Nucleus accumbens (tissue), 56 donors: ENCODE measurements at places on chromosomes 11 and 22.

DNA sequence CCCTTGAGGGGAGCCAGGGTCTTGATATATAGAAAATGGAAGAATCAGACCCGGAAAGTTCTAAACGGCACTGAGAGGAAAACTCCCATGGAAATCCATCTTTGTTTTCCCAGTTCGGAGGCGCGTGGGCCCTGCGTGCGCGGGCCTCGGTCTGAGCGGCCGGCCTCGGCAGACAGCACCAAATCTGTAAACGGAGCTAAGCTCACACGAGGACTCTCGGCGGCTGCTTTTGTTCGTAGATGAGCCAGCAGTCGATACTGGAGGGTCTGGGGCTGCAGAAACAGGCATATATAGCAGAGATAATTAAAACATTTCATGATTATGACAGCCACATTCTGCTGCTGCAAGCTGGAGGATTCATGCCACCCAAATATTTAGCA lies 68.5 kb upstream of the PPARA start:
- DNase-seq = no peak

GRCh38 chr11:103326070-103326794 lies 217.0 kb downstream of the DYNC2H1 start:
- no peak for DNase-seq

DNA sequence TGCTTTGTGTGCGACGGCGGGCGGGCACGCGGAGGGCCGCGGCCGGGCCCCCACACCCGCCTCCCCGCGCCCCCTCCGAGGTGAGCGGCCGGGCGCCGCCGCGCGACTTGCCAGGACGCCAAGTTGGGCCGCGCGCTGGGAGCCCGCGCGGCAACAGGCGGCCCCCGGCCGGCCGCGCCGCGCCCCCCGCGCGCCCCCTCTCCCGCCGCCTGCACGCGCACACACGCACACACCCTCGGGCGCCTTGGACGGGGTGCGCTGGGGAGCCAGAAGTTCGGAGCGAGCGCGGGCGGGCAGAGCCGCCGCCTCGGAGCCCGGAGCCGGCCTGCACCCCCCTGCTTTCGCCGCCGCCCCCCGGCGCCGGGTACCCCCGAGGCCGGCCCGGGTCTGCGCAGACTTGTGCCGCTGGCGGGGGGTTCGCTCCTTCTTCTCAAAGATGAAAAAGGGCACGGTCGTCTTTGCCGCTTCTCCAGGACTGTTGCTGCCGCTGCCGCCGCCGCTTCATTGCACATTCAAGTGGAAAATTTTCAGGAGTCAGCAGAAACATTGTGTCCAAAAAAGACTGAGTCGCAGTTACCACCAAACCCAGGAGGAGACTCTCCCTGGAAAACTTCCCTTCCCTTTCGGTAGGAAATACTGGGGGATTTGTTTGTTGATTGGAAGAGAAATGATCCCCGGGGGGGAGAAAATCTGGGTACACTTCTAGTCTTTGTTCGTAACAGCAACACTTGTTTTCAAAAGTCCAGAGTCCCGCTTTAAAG lies 895 bp downstream of the TEAD1 start:
- DNase-seq = peak; percentile 30

DNA sequence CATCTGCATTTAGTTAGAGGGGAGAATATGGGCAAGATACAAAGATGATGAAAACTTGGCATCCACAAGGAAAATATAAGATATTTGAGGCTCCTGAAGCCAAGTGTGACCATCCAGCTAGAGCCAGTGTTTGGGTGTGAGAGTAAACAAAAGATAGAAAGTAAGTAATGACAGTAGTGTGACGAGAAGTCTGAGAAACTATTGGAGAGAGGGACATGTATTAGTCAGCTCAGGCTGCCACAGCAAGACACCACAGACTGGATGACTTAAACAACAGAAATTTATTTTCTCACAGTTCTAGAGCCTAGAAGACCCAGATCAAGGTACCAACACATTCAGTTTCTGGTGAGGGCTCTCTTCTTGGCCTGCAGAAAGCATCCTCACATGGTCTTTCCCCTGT lies 6.4 kb upstream of the CCKBR start:
- no peak for DNase-seq

- no peak for DNase-seq
These were observed 264.8 kb downstream of the INSC start for GRCh38 chr11:15379483-15379882.

DNA sequence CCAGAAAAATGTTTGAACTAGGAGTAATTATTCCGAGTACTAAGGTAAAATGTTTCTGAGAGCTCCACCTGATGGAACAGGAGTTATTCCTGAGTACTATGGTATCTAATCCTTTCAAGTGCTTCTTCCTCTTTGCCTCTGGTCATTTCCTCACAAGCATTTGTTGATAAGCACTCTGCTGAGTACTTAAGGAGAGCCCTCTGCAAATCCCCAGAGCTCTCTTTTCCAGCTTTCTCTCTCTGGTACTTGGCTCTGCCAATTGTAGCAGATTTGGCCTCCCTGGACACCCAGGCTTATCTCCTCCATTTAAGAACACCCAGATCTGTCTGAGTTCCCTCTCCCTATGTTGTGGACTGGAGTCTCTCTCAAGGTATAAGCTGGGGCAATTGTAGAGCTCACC lies 457.0 kb downstream of the MN1 start:
- no peak for DNase-seq

DNA sequence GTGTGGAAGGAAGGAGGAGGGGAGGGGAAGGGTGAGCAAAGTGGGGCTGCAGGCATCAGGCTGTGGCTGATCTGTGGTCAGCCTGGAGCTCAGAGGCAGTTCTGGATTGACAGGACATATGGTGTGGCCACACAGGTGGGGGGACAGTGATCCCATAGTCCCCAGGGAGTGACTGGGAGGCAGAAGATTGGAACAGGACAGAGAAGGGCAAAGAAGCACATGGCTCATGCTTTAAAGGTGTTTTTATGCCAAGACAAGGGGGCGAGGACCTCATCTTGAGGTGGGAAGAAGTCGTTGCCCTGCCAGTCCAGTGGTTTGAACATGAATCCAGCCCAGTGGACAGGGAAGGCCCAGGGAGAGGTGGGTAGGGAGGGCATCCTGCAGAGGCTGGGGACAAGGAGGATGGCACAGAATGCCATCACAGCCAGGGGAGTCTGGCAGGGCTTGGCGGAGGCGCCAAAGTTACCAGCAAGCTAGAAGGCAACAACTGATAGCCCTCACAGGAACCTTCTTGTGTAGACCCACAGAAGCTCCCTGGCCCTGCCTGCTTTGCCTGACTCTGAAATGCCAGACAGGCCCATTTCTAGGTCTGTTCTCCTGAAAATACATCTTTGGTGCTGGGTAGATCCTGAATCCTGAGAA lies 3.1 kb downstream of the BET1L start:
- DNase-seq = no peak

DNA sequence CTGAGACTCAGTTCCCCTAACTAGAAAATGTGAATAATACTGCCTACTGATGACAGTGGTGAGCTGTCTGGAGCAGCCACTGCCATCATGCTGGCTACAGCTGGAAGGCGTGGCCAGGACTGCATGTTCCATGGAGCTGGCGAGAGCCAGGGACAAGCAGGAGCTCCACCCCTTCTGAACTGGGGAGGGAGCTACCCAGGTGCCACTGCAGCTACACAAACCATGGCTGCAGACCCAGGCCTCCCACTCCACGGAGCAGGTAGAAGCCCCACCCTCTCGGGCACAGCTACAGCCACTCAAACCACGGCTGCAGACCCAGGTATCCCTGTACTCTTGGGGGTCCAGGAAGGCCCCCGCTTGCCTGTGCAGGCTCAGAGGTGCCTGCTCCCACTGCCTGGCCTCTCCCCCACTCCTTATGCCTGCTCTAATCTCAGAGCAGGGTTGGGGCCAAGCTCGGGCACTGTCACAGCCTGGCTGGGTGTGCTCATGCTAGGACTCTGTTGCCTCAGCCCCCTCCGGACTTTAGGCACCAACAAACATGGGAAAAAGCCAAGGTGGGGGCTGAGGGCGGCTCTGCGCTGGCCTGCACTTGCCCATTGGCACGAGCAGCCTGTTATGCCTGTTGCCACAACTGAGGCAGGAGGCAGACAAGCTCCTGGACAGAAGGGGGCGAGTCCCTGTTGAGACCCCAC lies 51.7 kb downstream of the RAB30 start:
- DNase-seq = peak; percentile 42

- no peak for DNase-seq
These were observed 101.5 kb downstream of the PLEKHA7 start for GRCh38 chr11:16912692-16913111.

DNA sequence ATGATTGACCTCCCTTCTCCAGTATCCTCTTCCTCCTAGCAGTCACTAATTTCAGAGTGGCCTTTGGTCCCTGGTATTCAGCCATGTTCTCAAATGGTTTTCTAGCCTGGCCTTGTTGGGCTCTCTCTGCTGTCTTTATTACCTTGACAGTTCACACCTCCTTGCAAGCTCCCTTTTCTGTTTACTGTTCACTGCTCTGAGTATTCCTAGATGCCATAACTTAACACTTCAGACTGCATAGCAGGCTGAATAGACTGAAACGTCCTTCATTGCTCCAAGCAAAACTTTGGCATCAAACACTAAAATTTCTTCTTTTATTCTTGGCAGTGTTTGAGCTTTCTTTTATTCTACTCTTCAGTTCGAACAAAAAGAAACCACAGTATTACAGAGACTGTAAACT lies 49.7 kb upstream of the SLC25A18 start:
- no peak for DNase-seq

GRCh38 chr11:118128721-118129470 lies 23.7 kb downstream of the SCN4B start:
- DNase-seq = no peak

GRCh38 chr11:45021001-45021400 lies 70.3 kb upstream of the TP53I11 start:
- DNase-seq = no peak

DNA sequence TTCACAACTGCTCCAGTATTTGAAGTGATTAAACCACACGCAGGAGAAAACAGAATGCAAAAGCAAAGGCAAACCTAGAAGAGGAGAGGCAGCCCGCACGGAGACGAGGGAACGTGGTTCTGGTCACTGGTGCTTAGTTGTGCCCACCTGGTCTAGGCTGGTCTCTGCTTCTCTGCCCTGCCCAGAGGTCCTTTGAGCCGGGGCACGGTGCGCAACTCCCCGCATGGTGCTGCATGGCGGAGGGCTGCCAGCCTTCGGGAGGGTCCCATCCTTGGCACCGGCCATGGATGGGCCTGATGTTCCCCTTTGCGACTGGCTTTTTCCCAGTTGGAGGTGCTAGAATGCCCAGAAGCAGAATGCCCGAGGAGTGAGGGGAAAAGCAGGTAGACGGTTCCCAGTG lies 46.1 kb downstream of the KCNC1 start:
- no peak for DNase-seq

DNA sequence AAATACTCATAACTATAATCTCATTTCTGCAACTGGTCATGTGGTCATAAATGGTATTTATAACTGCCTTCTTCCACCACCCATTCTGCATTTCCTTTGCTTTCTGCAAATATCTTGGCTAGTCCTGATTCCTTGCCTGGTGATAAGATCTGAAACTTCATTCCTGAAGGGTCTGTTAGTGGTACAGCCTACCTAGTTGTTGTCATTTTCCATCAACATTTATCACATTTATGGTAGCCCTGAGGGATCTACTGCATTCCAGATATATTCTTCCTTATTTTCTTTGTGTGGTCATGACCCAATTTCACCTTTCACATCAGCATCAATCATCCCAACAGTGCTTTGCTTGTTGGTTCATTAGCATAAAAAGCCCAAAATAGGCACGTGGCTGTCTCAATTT lies 50.1 kb downstream of the DDX6 start:
- no peak for DNase-seq

GRCh38 chr22:27866135-27867084 lies 52.6 kb downstream of the PITPNB start:
- DNase-seq = no peak

DNA sequence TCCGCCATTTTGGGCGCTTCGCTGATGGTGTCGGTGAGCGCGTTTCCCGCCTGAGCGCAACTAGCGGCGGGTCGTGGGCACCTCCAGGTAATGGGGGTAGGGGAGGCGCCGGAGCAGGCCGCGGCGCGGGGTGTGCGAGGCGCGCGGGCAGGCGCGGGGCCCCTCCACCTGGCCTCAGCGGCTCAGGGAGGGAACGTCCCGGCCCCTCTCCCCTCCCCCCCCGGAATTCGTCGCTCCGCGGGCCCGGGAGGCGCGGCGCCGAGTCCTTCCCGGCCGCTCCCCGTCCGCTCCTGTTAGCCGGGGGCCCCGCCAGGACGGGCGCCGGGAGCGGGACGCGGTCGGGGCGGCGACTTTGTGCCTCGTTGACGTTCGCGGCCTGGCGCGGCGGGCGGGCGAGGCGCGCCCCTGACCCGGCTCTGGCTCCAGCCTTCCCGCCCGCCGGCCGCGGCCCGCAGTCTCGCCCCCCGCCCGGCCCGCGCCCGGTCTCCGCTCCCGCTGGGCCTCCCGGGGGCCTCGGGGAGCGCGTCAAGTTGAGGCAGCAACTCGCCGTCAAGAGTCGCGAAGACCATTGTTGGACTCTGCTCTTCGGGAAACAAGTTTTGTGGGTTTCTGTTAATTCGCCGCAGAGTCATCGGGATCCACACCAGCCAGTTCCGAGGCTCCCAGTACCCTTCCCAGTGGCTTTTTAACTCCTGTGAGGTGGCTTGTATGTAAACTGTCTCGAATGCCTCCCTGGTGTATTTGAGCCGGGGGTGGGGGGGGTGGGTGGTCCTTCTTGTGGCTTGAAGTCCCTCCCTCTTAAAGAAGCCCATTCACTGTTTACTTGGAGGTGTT lies at the start of gene PPP6R3:
Gene PPP6R3, plus strand, starts transcription at position 12 of the 834 bp plus-strand sequence. CDS start 76,913 bp downstream, outside the sequence.
- no peak for DNase-seq

GRCh38 chr11:10899121-10899830 lies 41.4 kb upstream of the ZBED5 start:
- no peak for DNase-seq

DNA sequence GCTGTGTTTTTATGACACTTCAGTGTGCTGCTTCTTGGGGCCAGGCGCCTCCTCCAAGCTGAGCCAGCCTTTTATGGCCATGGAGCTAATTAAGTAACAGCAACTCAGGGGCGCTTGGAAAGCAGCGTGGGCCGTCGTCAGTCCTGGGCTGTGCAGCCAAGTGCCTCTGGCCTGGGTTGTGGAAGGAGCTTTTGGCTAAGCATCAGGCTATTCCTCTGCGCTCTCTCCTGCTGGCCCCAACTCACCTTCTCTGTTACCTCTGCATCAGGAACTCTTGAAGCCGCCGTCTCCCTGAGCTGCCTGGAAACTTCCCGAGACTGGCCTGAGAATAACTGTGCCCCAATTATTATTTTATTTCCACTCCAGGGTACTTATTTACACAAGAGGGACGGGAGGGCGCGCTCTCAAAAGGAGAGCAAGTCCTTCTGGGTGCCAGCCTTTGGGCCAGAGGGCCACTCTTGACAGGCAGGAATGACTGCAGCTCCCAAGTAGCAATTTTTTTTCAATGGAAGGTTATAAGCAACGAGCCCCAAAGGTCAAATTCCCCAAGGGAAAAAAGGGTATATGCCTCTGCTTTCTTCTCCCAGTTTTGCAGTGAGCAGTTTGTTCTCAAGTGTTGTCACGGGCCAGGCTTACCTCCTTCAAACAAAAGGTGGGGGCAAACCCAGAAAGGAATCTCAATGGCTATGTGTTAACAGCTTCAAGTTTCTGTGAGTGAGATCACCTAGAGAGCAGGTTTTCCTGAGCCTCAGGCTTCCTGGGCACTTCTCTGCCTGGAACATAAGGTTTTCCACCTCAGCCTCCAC lies 38.5 kb upstream of the NAV2 start:
- peak; percentile 25 for DNase-seq

GRCh38 chr11:64156235-64157011 lies 9.5 kb downstream of the MACROD1 start:
- DNase-seq = peak; percentile 62

GRCh38 chr11:71190551-71190950 lies 61.8 kb downstream of the SHANK2 start:
- no peak for DNase-seq
